ENCODE measurements at places on chromosomes 16 and 17.

- no peak for DNase-seq
These were observed 17.7 kb downstream of the CBX4 start for GRCh38 chr17:79821331-79822095.

DNA sequence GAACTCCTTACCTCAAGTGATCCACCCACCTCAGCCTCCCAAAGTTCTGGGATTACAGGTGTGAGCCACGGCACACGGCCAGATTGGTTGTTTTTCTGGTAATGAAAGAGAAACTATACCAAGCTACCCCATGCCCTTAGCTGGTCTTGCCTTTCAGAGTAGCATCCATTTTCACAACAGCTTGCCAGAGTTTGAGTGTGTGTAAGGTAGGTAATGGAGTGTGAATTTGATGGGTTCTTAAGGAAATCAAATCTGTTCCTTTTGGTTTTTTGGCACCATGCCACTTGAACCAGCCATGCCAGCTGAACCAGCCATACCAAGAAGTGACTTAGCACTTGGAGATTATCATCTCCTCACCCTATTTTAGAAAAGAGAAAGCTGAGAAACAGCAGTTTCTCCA, 5.1 kb downstream of the CALCOCO2 start:
- DNase-seq = no peak

- no peak for DNase-seq
These were observed 56.5 kb downstream of the GNAO1 start for GRCh38 chr16:56247808-56248207.

DNA sequence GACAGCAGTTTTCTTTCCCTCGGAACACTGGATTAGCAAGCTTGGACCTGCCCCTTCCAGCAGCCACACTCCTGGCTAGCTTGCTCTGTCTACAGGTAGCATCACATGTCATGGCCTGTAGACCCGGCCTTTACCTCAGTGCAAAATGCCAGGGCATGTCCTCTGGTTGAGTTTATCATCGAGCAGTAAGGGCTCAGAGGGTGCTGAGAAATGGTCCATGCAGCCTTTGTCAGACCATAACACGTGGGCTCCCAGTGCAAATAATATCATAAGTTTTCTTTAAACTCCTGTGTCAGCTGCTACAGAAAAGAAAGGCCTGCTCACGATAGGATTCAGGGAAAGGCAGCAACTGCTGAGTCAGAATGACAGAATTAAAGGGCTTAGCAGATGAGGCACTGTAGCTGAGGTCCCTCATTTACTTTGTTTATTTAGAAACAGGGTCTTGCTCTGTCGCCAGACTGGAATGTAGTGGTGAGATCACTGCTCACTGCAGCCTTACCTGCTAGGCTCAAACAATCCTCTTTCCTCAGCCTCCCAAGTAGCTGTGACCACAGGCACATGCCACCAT, 8.0 kb upstream of the GNA13 start:
- DNase-seq = peak; percentile 57

GRCh38 chr17:2803971-2804370, 7.7 kb downstream of the RAP1GAP2 start:
- no peak for DNase-seq

DNA sequence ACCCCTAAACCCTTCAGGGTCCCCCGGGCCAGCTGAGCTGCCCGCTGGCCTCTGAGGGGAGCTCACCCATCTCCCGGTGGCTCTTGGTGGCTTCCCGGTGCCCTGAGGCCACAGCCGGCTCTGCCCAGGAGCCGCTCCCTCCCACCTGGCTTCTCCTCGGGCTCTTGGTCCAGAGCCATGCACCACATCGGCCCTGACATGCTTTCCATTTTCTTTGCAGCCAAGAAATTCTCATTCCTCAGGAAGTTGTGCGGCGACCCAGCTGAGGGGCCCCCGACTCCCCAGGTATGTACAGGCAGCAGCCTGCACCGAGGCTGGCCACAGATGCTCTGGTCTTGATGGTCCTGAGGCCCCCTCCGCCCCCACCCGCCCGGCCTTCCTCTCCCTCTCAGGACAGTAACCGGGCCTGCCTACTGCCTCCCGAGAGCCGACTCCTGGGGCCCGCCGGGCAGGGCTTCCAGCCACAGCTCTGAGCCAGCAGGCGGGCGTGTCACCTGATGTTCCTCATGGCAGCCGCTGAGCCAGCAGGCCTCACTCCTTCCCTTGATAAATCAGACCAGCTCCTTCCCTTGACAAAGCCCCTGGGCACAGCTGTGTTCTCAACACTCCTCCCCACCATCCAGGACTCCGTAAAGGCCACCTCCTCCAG, 28.4 kb upstream of the ZFPM1 start:
- no peak for DNase-seq

- DNase-seq = no peak
These were observed 9.1 kb downstream of the TOM1L2 start for GRCh38 chr17:17963066-17963465.

DNA sequence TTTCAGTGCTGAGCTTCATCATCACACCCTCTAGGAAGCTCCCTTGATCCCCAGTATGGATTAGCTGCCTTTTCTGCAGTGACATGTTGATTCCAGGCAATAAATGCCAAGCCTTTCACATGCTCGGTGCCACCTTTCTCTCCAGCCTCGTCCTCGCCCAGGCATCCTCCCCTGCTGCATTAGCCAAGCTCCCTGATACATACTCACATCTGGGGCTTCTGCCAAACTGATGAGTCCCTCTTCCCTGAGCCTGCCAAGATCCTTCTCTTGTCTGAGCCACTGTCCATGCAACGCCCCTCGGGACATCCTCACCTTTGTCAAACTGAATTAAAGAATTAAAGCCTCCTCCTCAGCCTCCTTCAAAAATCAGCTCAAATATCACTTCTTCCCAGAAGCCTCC, 538.5 kb upstream of the CDH11 start:
- DNase-seq = peak; percentile 62

- peak; percentile 59 for DNase-seq
These were observed 47.3 kb downstream of the NLRP1 start for GRCh38 chr17:5536866-5537650.

GRCh38 chr17:13542636-13543035, 59.1 kb downstream of the HS3ST3A1 start:
- DNase-seq = peak; percentile 94

DNA sequence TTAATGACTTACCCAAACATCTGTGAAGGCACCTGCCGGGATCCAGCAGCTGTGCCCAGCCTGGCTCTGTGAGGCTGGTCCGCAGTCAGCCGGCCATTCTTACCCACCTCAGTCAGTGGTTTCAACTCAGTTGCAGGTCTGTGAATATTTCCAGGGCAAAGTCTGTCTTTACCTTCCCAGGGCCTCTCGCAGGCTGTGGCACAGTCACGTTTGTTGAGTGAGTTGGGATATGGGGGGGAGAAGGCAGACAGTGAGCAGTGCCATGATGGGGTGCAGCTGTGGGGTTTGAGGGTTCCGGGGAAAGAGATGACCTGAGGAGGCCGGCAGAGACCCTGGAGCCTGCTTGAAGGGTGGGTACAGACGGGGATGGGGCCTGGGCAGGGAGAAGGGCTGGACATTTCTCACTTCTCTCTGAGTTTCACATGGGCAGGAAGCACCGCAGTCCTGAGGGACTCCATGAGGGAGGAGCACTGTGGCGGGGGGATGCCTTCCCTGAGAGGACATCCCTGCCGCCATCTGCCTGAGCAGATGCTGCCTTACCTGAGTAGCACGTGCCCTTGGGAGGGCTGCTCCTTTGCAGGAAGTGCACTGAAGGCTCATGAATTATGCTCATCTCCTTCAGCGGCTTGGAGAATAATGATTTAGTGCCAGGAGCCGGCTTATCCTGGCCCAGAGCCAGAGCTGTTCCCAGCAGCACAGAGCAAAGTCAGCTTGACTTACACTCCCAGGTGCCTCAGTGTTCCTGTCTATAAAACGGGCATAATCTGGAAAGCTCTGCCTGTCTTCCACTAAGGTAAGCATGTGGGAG, 48.1 kb downstream of the KSR1 start:
- peak; percentile 26 for DNase-seq

DNA sequence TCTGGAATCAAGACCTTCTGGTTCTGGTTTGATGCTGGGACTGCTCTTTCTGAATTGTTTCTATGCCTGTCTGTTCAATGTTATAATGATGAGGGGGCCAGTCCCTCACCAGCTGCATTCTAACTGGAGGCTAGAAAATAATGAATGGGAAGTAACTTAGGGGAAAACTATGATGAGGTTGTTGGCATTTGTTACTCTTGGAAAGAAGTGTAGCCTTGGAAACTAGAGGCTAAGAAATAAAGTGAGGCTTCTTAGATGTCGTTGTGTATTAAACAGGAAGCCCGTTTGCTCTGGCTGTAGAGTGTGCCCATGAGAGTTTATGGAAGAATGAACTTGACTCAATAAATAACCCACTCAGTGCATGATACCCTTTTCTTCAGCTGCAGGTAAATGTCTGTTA, 140.8 kb downstream of the PRKCA start:
- no peak for DNase-seq

GRCh38 chr17:60534010-60534555, 8.0 kb upstream of the APPBP2 start:
- DNase-seq = no peak

- DNase-seq = no peak
These were observed 2.9 kb downstream of the VEZF1 start for GRCh38 chr17:57984936-57985674.

GRCh38 chr17:879546-880442, 97.6 kb downstream of the MRM3 start:
- DNase-seq = peak; percentile 81

DNA sequence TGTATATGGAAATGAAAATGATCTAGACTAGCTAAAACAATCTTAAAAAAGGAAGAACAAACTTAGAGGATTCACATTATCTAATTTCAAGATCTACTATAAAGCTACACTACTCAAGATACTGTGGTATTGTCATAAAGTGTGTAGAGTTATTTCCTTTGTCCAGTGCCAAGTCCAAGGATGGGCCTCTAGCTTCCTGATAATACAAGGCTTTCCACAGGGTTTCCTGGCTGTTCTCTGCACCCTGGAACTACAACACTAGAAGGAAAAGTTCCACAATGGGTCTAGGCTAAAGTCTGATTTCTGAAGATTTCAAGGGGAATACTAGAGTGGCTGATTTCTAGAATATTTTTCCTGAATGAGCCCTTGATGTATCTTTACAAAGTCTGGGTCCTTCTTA, 34.2 kb downstream of the TBC1D3B start:
- no peak for DNase-seq

DNA sequence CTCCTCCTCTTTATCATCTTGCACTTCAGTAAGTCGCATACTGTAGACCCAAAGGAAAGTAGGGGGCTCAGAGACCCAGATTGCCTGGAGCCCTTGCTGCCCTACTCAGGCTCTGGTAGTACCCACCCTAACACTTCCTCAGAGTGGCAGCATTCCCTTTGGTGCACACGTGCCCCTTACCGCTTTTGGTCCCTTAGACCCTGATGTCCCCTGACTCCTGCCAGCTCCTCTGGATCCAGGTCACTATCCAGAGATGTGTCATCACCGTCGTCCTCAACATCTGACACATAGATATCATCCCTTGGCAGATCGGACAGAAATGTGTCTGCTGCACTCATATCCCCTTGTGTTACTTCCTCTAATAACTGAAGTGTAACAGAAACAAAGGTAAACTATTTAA, 5.4 kb upstream of the PSMC5 start:
- DNase-seq = no peak

DNA sequence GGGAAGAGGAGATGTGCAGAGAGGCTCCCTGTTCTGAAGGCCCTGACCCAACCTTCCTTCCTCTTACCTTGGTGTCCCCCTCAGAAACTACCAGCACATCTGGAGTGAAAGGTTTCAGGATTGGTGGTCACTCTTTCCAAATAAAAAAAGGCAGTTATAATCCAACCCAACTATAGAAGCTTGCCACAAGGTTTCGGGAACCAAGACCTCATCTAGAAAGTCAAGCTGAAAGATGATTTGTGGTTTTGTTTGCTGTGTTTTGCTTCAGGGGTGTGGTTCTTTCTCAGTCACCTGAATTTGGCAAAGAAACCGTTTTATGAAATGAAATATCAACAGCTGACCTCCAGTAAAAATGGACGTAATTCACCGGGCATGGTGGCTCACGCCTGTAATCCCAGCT, 19.3 kb downstream of the SHMT1 start:
- DNase-seq = no peak

DNA sequence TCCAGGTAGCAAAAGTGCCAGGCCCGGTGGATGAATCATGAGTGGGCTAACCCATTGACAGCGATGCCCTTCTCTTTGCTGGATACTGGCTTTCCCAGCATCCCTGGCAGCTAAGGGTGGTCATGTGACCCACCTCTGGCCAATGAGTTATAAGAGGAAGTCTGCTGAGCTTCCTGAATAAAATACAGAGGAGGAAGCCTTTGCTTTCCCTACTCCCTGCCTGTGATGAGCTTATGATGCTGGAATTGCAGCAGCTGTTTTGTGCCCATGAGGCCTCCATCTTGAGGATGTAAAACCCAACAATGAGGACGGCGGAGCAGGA, 15.0 kb upstream of the ATP2A3 start:
- no peak for DNase-seq

GRCh38 chr16:55834049-55834448, 1.2 kb upstream of the CES1 start:
- DNase-seq = no peak

Data from fibroblast of upper back skin (primary cell).